ENCODE measurements at places on chromosomes 5 and 9.

- no peak for DNase-seq
These were observed 72.0 kb upstream of the COL5A1 start for GRCh38 chr9:134569626-134570025.

GRCh38 chr5:136309376-136309775 is 56.0 kb downstream of the TRPC7 start:
- no peak for DNase-seq

DNA sequence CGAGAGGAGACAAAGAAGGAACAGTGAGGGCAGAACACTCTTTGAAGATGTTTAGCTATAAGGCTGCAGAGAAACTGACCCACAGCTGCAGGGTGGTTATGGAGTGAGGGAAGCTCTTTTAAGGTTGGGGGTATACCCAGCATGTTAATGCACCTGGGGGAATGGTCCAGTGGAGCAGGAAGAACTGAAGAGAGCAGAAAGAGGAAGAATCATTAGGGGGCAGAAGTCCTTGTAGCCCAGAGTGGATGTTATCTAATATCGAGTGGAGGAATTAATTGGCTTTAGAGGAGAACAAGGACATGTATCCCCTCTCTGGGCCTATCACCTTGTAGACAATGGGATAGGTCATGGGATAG is 7.7 kb downstream of the IL4 start:
- no peak for DNase-seq

GRCh38 chr5:169009123-169009522 is 291.8 kb downstream of the SLIT3 start:
- DNase-seq = no peak

- DNase-seq = no peak
These were observed 6.0 kb downstream of the LARP1 start for GRCh38 chr5:154761046-154761736.

GRCh38 chr9:115551396-115551795 is 433.4 kb upstream of the TNC start:
- no peak for DNase-seq

GRCh38 chr9:13879011-13879410 is 434.9 kb downstream of the NFIB start:
- DNase-seq = no peak

GRCh38 chr5:57677235-57677634 is 194.6 kb upstream of the ACTBL2 start:
- no peak for DNase-seq

GRCh38 chr5:50441493-50441955 is 436 bp upstream of the EMB start:
- no peak for DNase-seq

DNA sequence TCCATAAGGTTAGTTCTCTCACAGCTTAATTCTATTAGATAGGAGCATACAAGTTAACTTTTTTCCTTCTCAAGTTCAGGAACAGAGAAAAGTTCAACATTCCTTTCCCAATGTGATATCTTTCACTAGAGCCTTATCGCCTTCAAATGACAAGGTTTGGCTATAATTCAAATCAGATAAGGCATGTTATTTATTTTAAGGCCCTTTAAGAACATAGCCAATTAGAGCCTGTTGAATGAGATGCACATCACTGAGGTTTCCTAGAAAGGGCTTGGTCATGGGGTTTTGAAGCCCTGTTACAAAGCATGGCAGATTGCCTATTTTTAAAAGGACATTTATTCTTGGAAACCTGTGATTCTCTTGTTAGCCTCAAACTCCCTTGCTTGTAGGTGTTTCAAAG is 123.4 kb downstream of the BASP1 start:
- DNase-seq = no peak

DNA sequence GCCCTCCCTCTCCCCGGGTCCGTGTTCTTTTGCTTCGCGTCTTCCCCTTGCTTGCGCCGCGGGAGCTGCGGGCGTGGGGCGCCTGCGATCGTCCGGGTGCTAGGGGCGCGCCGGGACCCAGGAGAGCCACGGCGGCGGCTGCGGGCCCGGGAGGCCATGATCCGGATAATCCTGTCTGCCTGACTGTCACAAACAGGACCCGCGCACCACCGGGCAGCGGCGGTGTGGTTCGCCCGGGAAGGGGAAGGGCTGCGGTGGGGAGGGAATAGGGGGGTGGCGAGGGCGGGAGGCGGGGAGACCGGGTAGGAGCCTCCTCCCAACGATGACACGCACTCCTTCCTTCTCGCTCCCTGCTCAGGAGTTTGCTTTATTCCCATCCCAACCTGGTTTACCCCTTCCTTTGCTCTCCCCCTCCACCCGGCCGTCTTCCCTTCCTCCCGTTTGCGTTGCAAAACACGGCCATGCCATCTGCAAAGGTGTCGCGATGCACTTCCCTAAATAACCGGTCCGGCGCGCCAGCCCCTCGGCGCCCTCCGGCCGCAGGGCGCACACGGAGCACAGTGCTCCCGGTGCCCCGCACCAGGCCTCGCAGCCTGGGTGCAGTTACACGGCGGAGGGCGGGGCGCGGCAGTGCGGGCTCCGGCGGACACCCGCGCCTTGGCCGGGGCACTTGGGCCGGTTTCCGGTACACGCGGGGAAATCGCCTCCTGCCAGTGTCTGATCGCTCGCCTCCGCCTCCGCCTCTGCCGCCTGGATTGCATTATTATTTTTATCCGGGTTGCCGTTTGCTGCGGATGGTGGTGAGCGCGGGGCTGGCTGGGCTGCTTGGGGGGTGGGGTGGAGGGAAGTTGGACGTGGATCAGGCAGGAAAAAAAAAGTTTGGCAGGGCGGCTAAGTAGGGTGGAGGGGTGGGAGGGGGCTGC is 1.5 kb downstream of the SMARCA2 start:
- DNase-seq = peak; percentile 58

- DNase-seq = no peak
These were observed 179.0 kb upstream of the PITX1 start for GRCh38 chr5:135213027-135213386.

GRCh38 chr5:140093179-140093578 is 20.7 kb upstream of the PURA start:
- DNase-seq = no peak

DNA sequence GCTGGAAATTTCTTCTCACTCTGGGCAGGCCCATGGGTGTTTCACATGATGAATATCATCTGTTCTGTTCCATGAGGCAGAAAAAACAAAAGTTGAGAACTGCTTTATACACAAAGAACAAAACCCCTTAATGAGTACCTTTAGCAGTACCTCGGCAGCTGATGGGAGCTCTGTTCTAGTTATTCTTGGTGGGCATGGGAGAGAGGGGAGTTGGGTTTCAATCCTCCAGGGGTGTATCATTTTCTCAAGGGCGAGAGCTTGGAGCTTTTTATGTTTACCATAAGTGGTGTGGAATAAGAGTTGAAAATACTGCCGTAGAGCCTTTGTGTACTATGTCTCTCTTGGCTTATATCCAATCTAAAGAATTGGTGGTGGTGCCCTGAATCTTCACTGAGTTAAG is 103.3 kb upstream of the ZNF608 start:
- DNase-seq = no peak

All from activated gamma-delta T cell (primary cell).